B cell (primary cell): ENCODE measurements at places on chromosomes 5 and 9. TPM values are rescaled to one million over a fixed set of nuclear protein-coding genes. Genes with fewer than 3 reads are reported as not detected.

Gene PBX3
- polyA plus RNA-seq = 15.5 and 15.9 TPM in 2 replicates

Gene SLC46A2
- 0.06 and 0.18 TPM in 2 replicates for polyA plus RNA-seq

Gene DBH
- not detected in 2 replicates for polyA plus RNA-seq

Gene PKD2L2
- polyA plus RNA-seq = 0.09 and 0.12 TPM in 2 replicates

Gene WNK2
- polyA plus RNA-seq = 0.13 and 0.49 TPM in 2 replicates

Gene PCDHAC2
- polyA plus RNA-seq = not detected in 2 replicates

Gene PLCXD3
- polyA plus RNA-seq = not detected in 2 replicates

Gene FGD3
- 120 and 130 TPM in 2 replicates for polyA plus RNA-seq

Gene GPSM1
- 2.4 and 6.2 TPM in 2 replicates for polyA plus RNA-seq

Gene PLEKHG4B
- polyA plus RNA-seq = 0.10 TPM in 1 of 2 replicates, not detected in the other

Gene SH3GL2
- polyA plus RNA-seq = not detected in 2 replicates

Gene MZB1
- 306 and 375 TPM in 2 replicates for polyA plus RNA-seq

Gene DDX4
- 0.07 TPM in 1 of 2 replicates, not detected in the other for polyA plus RNA-seq

Gene TRPM6
- polyA plus RNA-seq = not detected in 2 replicates

Gene IFNK
- polyA plus RNA-seq = not detected in 2 replicates

Gene HCN1
- not detected in 2 replicates for polyA plus RNA-seq
